ENCODE measurements at places on chromosomes 3 and 15.

DNA sequence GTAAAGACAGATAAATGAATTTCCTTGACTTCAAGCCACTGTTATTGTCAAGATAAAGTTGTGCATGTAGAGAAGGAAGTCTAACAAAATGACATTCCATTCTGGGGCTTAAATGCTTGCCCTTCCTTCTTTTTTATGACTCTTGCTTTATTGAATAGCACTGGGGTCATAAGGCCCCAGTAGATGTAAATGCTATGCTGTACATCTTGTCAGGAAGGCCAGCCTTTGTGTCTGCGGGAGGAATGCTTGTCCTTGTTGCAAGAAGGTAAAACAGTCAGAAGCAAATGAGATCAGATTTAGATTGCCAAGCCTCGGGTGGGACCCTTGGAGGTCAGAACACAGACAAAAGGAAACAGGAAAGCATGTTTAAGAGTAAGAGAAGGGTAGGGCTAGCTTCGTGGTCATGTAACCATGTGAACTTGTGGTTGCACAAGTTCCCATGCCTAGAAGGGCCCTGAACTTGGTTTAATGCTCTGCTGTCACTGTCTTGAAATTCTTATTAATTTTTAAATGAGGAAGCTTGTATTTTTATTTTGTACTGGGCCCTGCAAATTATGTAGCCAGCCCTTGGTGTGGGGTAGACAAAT lies 81.5 kb downstream of the PPM1L start:
- no peak for DNase-seq

- DNase-seq = no peak
These were observed 4.6 kb downstream of the PPM1M start for GRCh38 chr3:52250122-52250521.

DNA sequence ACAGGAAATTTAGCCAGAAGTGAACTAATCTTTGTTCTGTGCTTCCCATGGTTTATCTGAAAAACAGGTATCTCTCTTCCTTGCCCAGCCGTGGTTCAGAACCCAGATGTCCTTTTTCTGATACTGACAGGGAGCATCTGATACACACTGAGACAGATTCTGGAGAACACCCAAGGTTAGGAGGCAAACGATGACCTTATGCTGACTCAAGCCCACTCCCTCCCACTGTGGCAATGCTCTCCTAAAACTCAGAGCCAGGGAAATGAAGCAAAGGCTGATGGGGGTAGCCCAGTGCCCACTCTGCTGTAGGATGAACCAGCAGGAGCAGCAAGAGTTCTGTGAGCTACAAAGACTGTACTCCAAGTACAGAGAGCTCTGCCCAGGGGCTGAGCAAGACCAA lies 225.1 kb downstream of the NTRK3 start:
- no peak for DNase-seq

DNA sequence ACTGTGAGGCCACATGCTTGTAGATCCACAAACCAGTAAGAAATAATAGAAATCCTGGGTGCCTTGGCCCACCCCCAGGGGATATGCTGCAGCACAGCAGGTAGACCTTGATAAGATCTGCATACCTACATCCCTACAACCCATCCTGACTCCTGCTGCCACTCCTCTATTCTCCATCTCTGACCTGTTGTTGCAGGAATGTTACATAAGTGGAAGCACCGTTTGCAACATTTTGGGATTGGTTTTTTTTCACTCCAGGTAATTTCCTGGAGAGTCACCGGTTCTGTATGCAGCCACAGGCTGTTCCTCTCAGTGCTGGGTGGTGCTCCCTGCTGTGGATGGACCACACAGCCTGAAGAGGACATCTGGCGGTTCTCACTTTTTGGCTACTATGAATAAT lies 16.1 kb upstream of the CSPG5 start:
- no peak for DNase-seq

DNA sequence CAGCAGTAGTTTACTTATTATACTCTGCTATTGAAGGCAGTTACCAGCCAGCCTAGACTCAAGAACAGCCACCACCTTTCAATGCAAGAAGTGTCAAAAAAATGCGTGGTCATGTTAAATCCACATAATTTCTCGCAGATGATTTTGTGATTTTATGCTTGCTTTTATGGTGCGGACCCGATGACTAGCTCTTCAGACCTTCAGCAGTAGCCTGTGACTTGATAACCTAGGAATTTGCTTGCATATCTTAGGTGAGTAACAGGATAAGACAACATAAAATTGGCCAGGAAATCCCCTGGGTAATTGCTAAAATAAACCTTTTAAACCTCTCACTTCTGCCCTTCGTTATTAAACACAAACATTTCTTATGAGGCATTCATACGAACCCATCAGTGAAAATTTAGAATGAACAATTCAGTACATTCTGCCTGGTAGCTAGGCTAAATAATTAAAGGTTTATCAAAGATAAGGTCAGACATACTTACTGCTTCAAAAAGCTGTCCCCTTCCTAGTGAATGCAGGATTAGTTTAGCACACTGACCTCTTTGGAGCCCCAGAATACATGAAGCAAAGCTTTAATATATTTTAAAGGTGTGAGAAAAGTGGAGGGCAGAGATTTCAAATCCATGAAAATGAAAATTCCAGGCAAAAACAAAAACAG lies 798.8 kb downstream of the OTOL1 start:
- no peak for DNase-seq

- no peak for DNase-seq
These were observed 22.0 kb downstream of the TMPRSS7 start for GRCh38 chr3:112056451-112056929.

- no peak for DNase-seq
These were observed 66.2 kb downstream of the SSR3 start for GRCh38 chr3:156488767-156489166.

DNA sequence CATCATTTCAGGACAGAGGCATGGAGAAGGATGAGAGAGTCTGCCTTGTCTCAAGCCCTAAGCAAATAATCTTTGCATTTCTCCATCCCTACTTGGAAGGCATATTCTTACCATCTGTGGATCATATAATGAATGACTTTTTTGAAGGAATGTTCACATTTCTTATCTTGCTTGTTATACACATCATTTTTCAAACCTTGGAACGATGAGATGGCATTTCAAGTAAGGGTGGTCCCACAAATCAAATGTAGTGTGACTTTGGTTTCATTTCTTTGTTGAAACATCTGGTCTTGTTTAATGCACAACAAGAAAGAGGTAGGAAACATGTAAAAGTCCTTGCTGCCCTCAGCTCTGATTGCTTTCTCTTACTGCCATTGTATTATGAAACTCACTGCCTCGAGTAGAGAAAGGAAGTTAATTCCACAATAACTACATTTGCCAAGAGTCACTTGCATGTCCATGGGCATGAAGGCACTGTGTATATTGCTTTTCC lies 32.1 kb downstream of the RBMS3 start:
- DNase-seq = no peak

- DNase-seq = no peak
These were observed 180.6 kb downstream of the CHL1 start for GRCh38 chr3:377158-377561.

GRCh38 chr3:197685546-197685945 lies 51.2 kb downstream of the RUBCN start:
- no peak for DNase-seq

GRCh38 chr3:160473221-160473620 lies 23.6 kb upstream of the TRIM59 start:
- DNase-seq = no peak

DNA sequence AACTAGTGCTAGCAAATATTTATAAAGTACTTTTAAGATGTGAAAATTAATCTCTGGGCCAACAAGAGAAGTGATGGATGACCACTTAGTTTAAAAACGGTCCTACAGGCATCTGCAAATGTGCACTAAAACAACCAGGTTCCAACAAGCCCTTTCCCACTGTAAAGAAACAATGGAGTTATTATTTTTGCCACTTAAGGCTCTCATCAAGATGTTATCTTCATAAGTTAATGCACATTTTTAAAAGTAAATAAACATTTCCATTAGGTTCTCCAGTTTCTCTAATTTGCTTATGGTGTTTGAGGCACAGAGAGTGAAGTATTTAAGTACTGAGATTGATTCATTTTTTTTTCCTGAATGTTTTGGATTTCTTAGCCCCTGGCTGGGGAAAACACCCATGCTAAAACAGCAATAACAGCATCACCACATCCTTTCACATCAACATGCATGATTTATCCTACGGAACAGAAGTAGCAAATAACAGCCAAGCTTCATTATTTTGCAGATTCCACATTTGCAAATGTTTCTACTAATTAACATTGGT lies 20.8 kb downstream of the ABI3BP start:
- DNase-seq = no peak

- no peak for DNase-seq
These were observed 134.6 kb upstream of the KBTBD8 start for GRCh38 chr3:66863205-66864111.

- no peak for DNase-seq
These were observed 41.0 kb upstream of the PRICKLE2 start for GRCh38 chr3:64266065-64266931.

DNA sequence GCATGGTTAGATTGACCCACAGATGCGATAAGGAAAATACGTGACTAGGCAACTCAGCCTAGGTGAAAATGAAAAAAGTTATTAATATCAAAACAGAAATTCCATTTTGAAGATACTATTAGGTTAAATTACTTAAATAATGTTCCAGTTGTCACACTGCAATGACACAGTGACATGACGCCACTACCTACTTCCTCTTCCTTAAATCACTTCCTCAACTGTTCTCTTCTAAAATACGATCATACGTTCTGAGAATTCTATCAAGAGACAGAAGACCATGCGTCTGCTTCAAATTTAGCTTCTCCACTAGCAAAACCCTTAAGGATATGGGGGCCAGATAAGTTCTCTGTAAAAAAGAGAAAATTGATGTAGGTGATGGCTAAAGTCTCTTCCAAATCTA lies 18.2 kb downstream of the CMTM6 start:
- no peak for DNase-seq

- no peak for DNase-seq
These were observed 480.3 kb downstream of the LPP start for GRCh38 chr3:188634285-188634684.

- DNase-seq = no peak
These were observed 4.3 kb upstream of the CNTN6 start for GRCh38 chr3:1088503-1088902.

DNA sequence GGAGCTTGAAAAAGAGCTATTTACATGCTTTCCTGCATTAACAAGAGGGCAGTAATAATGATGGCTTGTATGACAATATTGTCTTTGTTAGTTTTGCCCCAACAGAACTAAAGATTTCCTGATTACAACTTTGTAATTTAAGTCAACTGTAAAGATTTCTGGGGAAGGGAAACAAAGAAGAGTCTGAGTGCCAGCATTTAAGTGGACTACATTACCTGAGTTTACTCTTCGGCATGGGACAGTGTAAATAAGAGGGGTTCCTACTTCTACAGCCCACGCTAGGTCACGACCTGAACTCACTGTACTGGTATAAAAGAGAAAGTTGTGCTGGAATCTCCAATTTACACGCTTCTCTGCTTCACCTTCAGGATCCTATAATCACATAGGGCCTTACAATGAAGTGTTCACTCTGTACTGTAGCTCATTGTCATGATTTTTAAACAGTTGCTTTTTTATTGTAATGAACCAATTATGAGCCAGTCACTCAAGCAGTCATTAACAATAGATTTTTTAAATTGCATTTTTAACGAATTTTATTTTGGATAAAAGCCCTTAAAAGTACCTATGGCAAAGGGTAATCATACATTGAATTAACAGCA lies 39.6 kb downstream of the DPH6 start:
- no peak for DNase-seq

DNA sequence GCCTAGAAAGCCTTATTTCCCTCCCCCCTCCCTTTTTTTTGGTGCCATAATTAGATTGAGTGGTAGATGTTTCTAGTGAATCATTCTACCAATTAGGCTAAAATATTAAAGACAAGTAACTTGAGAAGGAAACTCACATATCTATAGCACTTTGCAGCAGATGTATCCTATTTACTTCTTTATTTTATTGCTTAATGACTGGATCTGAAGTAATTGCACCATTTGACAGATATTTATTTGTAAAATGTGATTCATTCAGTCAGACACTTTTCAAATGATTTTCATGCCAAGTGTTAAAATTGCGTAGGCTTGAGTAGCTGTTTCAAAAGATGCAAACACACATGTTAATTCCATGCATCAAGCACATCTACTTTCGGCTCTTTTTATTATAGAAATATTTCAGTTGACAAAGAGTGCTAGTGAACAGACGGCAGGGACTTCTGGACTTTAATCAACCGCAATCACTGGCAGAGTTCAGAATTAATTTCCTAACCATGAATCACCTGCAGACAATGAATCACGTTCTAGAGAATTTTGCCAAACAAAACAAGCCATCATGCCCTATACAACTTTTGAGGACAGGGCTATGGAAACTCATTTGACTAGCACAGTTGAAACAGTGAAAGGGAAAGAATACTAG lies 636.8 kb downstream of the MECOM start:
- DNase-seq = no peak

- DNase-seq = no peak
These were observed 175.4 kb downstream of the SUCNR1 start for GRCh38 chr3:152048831-152049230.

Measured in stimulated activated CD4-positive, alpha-beta T cell treated with anti-CD3 and anti-CD28 coated beads, Interleukin-12 subunit alpha, Interleukin-12 subunit beta, amount 100 ng/mL, for 4 hours (primary cell).